Stimulated activated CD4-positive, alpha-beta T cell treated with anti-CD3 and anti-CD28 coated beads, Interleukin-4, amount 100 ng/mL, for 4 hours (primary cell): ENCODE measurements at places on chromosomes 11 and 22.

- DNase-seq, result no peak
These were observed 109.4 kb downstream of the KCNQ1OT1 start for GRCh38 chr11:2590131-2590964.

GRCh38 chr11:124302347-124303125 is 11.2 kb downstream of the OR8D1 start:
- no peak for DNase-seq

DNA sequence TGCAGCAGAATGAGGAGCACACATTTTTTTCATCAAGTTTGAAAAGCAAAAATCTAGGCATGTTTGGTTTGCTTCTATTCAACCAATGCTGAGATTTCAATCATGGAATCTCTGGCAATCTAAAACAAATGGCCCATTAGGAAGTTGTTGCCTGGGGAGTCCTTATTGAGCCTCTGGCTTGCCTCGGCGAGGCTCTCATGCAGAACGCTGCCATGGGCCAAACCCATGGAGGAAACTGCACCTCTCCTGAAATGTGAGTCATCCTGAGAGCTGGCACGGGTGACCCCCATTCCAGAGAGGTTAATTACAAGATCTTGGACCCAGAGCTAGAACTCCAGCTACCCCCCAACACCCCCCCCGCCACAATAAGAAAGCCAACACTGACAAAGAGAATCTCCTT is 80.7 kb downstream of the MN1 start:
- no peak for DNase-seq

DNA sequence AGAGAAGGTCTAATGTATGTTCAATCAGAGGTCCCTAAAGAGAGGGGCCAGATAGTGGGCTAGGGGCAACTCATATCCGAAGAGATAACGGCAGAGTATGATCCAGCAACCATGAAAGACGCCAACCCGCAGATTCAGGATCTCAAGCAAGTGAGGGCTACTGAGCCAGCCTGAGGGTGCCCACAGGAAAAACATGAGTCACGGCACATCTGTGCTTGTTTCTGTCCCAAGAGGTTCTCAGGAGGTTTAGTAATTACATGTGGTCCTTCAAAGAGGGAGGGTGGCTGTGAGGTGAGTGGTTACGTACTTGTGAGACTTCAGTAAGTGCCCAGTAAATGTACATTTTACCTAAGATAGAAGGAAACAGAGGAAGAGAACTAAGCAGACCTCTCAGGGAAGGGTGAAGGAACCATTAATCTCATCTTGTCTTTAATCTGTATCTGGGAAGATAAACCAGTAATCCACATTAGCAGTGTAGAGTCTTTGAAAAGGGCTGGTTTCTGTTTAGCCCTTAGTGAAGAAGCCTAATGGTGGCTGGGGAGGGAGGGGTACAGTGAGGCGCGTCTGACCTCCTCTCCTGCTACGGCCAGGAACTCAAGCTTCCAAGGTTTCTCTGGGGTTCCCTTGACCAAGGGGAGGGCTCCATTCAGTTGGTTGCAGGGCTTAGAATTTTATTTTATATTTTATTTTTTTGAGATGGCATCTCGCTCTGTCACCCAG is 10.2 kb downstream of the SIRT3 start:
- no peak for DNase-seq

DNA sequence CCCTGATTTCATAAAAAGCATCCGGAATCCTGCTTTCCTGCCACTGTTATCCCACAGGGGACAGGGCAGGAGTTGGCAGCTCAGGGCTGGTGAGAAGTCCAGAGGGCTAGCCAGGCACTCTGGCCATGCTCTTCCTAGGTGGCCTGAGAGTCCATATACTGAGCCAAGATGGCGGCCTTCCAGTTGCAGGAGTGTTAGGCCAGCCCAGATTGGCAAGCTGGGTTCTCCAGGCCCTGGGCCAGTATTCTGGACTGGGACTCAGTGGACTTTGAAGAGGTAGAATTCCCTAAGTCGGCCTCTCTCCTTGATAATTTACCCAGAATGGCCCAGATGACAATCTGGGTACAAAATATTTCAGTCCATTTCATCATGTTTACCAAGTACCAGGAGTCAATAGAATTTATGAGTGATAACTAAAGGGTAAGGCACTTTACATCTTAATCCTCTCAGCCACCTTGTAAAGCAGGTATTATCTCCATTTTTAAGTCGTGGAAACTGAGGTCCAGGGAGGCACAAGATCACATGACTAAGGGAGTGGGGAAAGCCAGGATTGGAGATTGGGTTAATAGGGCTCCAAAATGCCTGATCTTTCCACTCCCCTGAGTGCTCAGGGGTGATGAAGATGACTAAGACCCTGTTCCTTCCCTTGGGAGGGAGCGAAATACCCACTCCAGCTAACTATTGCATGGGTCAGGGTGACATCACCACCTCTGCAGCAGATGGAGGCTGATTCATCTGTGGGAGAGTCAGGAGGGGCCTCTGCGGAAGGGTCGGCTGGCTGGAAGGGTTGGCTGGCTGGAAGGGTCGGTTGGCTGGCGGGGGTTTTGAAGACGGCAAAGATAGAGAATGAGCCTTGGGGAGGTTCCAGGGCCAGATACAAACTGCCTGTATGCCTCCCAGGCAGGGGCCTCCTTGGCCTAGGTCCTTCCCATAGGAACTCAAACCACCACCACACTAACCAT is 1.2 kb upstream of the MICALL1 start:
- peak; percentile 6 for DNase-seq

- no peak for DNase-seq
These were observed 70.1 kb upstream of the PICALM start for GRCh38 chr11:86138958-86139357.

GRCh38 chr11:121082670-121083069 is 18.4 kb upstream of the TECTA start:
- DNase-seq, result no peak

DNA sequence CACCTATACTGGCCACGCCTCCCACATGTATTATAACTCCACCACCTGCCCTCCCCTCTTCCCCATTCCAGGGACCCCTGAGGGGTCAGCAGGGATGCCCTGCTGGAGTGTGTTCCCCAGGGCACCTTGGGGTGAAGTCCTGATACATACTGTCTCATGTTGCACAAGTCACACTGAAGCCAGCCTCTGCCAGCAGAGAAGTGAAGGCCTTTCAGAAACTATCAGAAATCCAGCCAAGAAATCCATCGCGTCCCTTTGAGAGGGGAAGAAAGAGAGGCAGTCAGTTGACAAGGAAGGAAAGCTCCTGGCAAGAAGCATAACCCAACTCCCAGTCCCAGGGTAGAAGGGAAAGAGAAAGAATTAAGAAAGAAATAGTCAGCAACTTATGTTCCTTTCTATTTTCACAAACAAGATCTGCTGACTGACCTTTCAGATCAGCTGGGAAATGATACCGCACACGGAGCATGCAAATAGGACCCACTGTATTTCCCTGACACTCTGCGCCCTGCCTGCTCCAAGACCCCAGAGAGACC is 45.2 kb downstream of the SC5D start:
- DNase-seq, result no peak

DNA sequence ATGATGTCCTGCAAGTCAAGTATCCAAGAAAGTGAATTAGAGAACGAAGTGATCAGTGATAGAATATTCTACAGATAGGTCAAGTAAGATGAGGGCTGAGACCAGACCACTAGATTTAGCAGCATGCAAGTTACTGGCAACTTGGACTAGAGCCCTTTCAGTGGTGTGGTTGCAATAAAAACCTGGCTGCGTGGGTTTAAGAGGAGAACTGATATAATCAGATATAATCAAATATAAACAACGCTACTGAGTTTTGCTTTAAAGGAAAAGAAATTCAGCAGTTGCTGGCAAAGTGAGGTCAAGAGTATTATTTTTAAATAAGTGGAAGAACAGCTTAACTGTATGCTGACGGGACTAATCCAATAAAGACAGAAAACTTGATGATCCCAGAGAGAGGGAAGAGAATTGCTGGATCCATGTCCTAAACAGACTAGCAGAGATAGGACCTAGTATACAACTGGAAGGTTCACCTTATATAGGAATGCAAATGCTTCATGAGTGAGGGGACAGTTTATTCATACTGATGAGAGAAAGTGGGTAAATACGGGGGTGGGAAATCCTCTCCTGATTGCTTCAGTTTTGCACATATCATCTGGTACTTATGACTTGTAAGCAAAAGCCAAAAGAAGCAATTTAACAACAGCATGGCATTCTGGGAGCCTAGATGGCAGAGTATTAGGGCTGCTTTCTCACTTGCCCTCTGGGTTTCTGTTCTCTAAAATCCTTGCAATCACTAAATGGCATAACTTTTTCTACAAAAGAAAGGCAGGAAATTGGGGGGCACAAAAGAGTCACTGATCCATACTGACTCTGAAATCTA is 146.2 kb downstream of the RBFOX2 start:
- no peak for DNase-seq

GRCh38 chr11:103842191-103842590 is 194.2 kb upstream of the DDI1 start:
- no peak for DNase-seq
